ENCODE measurements at places on chromosomes 7 and 10.
A peak's percentile ranks its signal among the peaks of the same experiment; 100 is the strongest.

DNA sequence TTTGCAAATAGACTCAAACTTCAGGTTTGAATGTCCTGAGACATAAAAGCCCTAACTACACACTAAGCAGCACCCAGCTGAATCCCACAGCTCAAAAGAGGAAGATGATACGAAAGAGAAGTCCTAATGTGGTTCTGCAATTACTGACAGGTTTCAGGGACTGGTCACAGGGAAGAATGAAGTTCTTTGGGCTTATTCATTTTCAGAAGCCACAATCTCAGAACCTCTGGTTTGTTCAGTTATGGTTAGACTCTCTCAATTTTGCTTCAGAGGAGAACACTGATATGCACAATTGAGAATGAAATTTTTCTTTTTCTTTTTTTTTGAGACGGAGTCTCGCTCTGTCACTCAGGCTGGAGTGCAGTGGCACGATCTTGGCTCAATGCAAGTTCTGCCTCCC lies 94.6 kb upstream of the FAM180A start:
- DNase-seq = peak; percentile 69

DNA sequence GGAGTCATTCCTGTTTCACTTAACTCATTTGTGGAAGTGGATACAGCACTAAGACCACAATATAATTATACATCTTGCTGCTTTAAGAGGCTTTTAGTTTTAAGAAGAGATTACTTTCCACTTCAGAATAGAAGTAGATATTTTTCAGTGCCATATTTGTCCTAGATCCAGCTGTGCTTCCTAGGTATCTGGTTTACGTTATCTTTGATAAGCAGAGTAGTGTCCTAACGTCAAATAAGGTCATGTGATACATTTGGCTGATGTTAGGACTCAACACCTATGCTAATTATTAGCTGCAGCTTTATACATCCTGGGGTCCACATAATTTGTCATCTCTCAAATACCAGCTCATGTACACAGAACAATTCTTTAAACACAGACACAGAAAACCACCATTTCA lies 196.2 kb upstream of the SMIM30 start:
- DNase-seq = no peak

DNA sequence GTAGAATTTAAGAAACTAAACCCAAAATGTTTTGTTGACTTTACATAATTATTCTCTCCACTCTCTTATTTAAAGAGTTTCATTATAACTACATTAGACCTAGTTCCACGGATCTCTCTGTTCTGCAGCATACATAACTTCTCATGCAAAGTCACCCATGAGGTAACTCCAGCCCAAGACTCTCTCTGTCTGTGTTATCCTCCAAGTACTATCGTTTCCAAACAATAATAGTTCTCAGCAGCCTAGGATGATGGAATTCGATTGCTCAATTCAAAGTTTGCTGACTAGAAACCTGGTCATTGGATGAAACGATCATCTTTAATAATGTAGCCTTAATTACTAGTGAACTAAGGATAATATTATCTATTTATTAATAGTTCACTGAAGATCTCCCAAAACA lies 203.1 kb upstream of the PTN start:
- no peak for DNase-seq

- DNase-seq = no peak
These were observed 76.0 kb downstream of the GPR141 start for GRCh38 chr7:37759526-37759925.

GRCh38 chr7:139783647-139784385 lies 6.0 kb upstream of the HIPK2 start:
- DNase-seq = no peak

DNA sequence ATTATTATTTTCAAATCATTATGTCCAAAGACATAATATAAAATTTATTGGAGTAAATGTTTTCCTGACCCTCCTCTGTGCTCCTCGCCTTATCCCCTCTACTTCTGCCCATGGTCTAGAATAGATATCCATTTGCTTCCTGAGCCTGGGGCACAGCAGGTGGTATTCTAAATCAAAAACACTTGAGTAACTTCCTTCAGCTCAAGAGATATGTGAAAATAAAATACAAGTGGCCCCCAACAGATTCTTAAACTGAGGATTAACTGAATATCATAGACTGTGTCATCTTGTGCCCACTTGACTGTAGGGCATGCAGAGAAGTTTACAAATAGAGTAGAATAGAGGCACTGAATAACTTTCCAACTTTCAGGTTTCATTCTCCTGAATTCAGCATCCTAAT lies 59.1 kb downstream of the HGF start:
- no peak for DNase-seq

DNA sequence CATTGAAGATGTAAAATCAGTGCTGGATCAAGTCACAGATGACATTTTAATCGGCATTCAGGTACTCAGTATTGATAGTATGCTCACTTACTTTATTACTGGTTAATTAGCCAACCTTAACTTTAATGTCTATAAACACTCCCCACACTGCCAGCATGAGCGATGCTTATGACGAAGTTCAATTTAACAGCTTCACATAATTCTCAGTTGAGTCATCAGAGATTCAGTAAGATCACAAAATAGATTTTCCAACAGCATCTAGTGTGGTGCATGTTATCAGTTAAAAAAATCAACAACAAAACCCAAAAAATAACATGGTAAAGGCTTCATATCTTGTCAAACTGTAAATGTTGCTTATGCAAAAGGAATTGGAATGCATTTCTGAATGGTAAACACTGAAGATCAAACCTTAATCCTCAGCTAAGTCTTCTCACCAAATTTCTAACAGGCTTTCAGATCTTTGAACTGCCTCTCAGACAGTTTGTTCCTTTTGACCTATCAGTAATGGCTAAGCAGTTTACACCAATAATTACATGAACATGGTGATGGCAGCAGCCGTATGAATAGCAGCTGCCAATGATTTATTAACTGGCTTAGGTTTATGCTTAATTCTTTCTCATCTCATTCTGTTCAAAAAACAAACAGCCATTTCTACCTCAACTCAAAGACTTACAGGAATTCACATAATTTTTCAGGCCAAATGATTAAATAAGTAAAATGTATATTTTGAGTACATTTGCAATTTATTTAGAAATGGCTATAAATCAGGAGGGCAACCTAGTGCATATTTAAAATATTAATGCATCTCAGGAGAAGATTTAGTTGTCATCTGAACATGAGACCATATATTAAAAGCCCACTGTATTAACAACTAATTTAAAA lies 98.5 kb downstream of the CABCOCO1 start:
- DNase-seq = peak; percentile 15

DNA sequence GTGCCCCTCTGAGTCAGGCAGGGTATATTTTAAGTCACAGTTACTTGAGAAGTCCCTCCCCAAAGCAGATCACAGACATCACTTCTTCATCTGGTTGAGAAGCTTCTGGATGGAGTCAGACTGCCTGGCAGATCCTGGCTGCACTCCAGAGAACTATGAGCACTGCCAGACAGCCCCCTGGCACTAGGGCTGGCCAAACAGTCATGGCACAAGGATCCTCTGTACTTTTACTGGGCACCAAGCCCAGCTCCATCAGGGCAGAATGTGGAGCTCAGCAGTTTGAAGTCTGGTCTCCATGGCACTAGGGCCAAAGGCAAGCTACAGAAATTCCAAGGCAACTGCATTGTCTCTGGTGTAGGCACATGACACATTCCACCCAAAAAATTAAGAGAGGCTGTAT lies 162.1 kb downstream of the NRG3 start:
- no peak for DNase-seq

DNA sequence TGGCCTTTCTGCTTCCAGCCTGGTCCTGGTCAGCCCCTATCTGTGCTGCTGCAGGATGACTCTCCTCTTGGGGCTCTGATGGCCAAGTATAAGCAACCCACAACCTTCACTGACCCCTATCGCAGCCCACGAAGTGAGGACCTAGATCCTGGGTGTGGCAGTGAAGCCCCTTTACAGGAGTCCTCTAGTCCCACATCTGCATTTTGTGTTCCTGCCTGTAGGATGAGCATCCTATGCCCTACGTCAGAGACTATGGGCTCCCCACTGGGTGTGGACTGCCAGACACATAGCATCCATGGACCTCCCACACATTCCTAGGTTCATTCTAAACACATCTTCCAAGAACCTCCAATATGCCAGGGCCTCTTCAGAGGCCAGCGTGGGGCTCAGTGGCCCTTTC lies 29.0 kb downstream of the ARHGAP22 start:
- no peak for DNase-seq

DNA sequence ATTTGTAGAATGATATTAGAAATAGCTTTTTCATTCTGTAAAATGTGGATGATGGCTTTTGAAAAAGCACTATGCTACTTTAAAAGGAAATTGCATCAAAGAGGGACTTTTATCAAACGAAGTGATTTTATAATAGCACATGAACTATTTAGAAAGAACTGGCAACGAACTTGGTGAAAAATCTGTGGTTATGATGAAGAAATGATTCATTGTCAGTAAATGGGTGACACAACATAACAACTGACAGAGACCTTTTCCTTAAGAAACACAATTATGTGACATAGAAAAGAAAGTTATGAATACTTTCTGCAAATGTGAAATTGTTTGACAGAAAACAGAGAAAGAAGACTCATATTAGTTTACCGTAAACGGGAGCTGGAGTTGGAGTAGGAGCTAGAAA lies 60.7 kb upstream of the LAMB4 start:
- no peak for DNase-seq

- DNase-seq = no peak
These were observed 25.5 kb downstream of the FGFBP3 start for GRCh38 chr10:91883549-91884444.
